Cardiac muscle cell (in vitro differentiated cells and primary cell): ENCODE measurements at places on chromosomes 1 and 21. TPM values are rescaled to one million over a fixed set of nuclear protein-coding genes. Genes with fewer than 3 reads are reported as not detected.

Gene TMIGD3
- polyA plus RNA-seq, result not detected in 2 replicates

Gene LRRN2
- 4.9 and 5.2 TPM in 2 replicates for polyA plus RNA-seq

Gene CDKN2C
- polyA plus RNA-seq, result 0.54 and 2.5 TPM in 2 replicates

Gene SERTAD4
- 1.4 and 1.9 TPM in 2 replicates for polyA plus RNA-seq

Gene ADPRS
- polyA plus RNA-seq, result 59.7 and 60.4 TPM in 2 replicates

Gene LMX1A
- not detected in 2 replicates for polyA plus RNA-seq

Gene TDRD10
- 0.54 and 1.0 TPM in 2 replicates for polyA plus RNA-seq

Gene EXTL2
- 42.5 and 57.2 TPM in 2 replicates for polyA plus RNA-seq

Gene KIF21B
- 0.29 and 1.1 TPM in 2 replicates for polyA plus RNA-seq

Gene FAM89A
- polyA plus RNA-seq, result 24.1 and 24.7 TPM in 2 replicates

Gene DYRK3
- polyA plus RNA-seq, result 8.4 and 16.6 TPM in 2 replicates

Gene MASP2
- 0.39 and 0.40 TPM in 2 replicates for polyA plus RNA-seq

Gene LAX1
- 0.10 TPM in 1 of 2 replicates, not detected in the other for polyA plus RNA-seq

Gene IFI44L
- polyA plus RNA-seq, result not detected in 2 replicates

Gene ESRRG
- 41.5 and 53.3 TPM in 2 replicates for polyA plus RNA-seq

Gene CNR2
- polyA plus RNA-seq, result not detected in 2 replicates

Gene GBP7
- polyA plus RNA-seq, result 0.49 and 0.71 TPM in 2 replicates

Gene AMPD1
- not detected in 2 replicates for polyA plus RNA-seq

Gene ARHGAP30
- 1.8 and 1.9 TPM in 2 replicates for polyA plus RNA-seq

Gene PPFIA4
- 63.0 and 97.5 TPM in 2 replicates for polyA plus RNA-seq

Gene ZBTB8A
- 2.6 and 4.4 TPM in 2 replicates for polyA plus RNA-seq

Gene TSACC
- 1.1 and 4.7 TPM in 2 replicates for polyA plus RNA-seq

Gene C1orf94
- polyA plus RNA-seq, result not detected in 2 replicates

Gene SPRR2F
- polyA plus RNA-seq, result 13.9 and 25.7 TPM in 2 replicates

Gene ERICH3
- not detected in 2 replicates for polyA plus RNA-seq

Gene ABCG1
- polyA plus RNA-seq, result 2.6 and 4.0 TPM in 2 replicates

Gene TESK2
- polyA plus RNA-seq, result 8.3 and 8.4 TPM in 2 replicates

Gene HPDL
- polyA plus RNA-seq, result 1.3 and 4.7 TPM in 2 replicates

Gene OPRD1
- 0.02 and 0.13 TPM in 2 replicates for polyA plus RNA-seq

Gene LAMC2
- polyA plus RNA-seq, result 0.36 and 0.43 TPM in 2 replicates

Gene MAP10
- polyA plus RNA-seq, result 5.8 and 9.4 TPM in 2 replicates

Gene CTH
- polyA plus RNA-seq, result 4.0 and 6.5 TPM in 2 replicates

Gene TAS1R3
- 0.32 and 0.70 TPM in 2 replicates for polyA plus RNA-seq

Gene FCGR1A
- polyA plus RNA-seq, result 0.12 and 0.64 TPM in 2 replicates

Gene PGBD5
- polyA plus RNA-seq, result 0.40 TPM in 1 of 2 replicates, not detected in the other

Gene PBX1
- 43.5 and 54.5 TPM in 2 replicates for polyA plus RNA-seq

Gene TNFRSF25
- polyA plus RNA-seq, result 11.3 and 11.8 TPM in 2 replicates

Gene CD52
- polyA plus RNA-seq, result 2.0 and 3.3 TPM in 2 replicates
